IPS DF 19.7 (cell line): ENCODE measurements at places on chromosomes 2 and 18.

GRCh38 chr18:10111191-10111590 is 197.4 kb downstream of the VAPA start:
- no peak for DNase-seq

DNA sequence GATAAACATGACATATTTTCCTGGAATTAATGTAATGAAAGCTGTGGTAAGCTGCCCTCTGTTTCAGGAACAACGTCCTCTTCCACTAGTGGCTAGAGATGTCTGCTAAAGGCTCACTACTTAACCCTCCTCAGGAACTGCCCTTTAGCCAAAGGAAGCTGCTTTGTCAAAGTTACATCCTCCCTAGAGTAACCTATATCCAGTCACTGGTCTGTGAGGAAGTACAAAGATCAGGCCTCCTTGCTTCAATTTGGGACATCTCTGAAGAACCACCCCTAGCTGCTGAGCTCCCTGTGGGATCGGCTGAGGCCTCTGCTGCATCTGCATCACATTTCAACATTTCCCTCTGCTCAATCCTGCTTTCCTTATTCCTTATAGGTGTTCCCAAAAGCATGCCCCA is 107.8 kb downstream of the PRELID3A start:
- DNase-seq, result no peak

DNA sequence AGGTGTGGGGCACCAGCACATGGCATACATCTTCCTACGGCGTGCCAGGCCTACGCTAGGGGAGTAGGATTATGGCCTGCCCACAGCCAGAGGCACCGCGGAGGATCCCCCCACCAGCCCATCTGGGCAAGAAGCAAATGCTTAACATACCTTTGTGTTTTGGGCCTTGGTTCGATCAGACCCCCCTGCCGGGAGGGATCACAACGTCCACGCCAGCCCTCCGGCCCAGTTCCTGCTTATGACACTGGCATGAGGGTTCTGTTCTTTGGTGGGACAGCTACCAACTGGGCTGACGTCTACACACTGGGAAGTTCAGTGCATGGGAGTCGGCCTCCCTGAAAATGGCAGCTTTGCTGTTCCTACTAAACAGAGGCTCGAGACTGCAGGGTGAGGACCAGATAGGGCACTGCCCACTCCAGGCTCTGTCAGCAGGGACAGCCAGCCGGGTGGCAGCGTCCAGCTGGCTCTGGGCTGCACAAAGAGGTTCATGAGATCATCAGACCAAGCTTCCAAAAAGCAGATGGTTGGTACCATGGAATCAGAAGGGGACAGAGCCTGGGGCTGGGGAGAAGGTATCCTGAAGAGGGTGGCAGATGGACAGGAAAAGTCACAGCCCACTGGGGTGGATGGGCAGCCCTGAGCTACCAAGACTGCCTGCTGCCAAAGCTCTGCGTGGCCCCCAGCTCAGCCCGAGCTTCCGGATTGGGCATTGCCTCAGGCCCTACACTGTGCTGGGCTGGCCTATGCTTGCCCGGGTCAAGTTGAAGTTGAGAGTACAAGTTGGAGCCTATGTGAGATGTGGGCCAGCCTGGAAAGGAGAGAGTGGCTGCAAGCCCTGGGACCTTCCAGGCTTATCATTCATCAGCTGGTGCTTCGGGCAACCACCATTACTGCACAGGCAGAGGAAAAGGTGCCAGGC is 61.7 kb upstream of the TEX51 start:
- no peak for DNase-seq

DNA sequence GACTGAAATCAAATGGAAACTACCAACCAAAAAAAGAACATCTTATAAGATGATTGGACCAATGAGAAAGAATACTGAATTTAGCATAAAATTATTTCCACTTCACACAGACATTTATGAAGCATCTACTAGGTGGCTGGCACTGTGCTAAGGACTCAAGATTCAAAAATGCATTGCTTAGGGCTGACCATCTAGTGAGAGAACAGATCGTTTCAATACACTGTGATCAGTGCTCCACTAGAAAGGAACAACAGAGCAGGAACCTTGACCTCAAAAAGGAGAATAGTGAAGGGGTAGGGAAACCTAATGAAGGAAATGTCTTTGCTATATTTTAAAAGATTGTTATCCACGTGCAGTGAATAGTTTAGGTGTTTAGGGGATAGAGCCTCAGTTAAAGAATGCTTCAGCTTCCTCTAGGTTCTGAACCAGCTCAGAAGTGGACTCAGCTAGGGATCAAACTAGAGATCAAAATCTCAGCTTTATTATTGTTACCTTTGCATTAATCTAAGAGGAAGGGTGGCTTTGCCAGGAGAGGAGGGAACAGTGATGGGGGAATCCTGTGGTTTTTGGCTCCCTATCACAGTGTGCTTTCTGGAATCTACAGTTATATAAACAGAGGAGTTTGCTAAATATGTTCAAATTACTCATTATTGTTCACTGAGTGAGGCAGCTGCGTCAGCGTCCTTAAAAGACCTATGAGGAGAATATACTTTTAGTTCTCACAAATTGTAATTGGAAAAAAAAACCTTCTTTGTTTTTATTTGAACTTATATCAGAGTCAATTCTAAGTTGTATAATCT is 16.2 kb upstream of the BBS5 start:
- no peak for DNase-seq

- no peak for DNase-seq
These were observed 20.4 kb upstream of the IMPA2 start for GRCh38 chr18:11960743-11961380.

DNA sequence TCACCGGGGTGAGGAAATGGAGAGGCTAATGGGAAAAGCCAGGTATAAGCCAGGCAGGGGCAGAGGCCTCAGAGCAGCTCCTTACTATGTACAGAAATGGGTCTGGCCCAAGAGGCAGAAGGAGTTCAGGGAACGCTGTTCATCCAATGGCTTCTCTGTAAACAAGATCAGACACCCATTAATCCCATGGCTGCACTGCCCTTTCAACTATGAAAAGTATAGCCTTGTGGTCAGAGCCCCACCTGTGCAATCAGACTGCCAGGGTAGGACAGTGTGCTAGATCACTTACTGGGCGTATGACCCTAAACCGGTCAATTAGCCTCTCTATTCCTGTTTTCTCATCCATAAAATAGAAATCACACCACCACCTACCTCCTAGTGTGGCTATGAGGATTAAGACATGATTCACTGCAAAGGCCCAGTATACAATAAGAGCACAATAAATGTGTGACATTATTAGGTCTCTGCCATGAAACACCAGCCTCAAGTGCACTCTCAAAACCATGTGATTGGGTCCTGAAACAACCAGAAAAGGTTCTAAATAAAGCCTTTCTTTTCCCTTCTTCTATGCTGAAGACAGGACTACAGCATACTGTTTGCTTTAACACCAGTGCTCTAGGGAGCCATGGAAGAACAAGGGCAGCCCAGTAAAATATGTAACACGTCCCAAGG is 4.4 kb downstream of the ANKRD44 start:
- no peak for DNase-seq

- DNase-seq, result no peak
These were observed 40.0 kb upstream of the BMP10 start for GRCh38 chr2:68911246-68911645.

GRCh38 chr2:161166538-161167409 is 6.5 kb downstream of the TANK start:
- no peak for DNase-seq

DNA sequence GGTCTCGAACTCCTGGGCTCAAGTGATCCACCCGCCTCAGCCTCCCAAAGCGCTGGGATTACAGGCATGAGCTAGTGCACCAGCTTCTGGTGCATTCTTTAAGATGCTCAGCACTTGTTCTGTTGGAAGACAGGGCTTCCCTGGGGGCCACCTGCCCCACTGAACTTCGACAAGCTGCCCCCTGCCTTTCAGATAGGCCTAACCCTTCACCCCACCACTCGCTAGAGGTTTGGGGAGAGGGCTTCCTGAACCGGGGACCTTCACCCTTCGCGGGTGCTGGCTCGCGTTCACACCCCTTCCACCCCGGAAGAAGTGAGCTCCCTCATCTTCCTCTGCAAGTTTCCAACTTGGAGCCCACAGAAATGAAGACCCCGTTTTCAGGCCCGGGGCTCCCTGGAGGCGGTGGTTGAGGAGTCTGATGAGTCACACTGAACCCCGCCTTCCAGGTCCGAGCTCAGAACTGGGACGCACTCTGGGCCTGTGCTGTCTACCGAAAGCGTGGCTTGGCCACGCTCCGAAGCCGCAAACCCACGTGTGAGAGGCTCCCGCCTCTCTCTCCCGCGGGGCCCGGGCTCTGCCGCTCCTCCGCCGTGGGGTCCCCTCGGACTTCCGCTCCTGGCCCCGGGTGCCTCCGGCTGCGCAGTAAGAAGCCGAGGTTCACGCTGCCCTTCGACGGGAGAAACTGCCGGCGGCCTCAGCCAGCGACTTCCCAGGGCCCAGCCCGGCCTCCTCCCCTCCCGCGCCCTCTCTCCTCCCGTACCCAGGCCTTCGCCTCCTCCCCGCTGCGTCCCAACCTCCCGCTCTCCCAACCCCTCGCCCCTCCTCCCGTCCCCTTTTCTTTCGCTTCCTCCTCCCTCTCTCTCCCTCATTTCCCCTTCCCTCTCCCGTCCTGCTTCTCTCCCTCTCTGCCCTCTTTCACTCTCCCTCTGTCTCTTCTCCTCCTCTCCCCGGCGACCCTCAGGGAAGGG is 47.5 kb upstream of the SP3 start:
- no peak for DNase-seq

- DNase-seq, result no peak
These were observed 49.3 kb downstream of the DNMT3A start for GRCh38 chr2:25292408-25292807.

- DNase-seq, result no peak
These were observed 184.2 kb downstream of the RND3 start for GRCh38 chr2:150303281-150303680.

DNA sequence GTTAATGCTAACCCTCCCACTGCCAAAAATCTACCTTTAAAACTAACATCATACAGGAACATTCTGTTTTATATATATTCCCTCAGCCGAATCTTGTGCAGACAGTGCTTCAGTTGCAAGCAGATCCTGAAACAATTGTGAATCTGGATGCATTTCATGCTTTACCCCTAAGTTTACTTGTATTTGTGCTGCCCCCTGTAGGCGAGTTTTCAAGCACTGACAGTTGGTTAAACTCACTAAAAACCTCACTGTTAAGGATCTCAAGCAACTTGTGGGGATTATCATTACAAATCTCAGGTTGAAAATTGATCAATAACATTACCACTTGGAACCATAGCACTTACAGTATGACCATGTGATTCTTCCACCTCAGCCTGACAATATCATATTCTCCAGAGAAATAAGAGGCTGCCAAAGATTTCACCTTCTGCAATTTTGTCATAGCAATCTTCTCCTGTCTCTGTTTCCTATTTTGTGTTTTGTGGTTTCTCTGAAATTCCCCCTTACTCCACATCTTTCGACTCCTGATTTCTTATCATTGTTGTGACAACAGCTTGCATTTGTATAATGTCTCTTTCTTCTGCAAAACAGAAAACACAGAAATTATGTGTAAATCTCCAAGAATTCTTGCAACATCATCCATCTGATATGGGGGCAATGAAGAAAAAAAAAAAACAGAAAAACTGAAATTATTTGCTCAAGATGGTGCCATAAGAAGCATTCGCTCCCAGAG is 354.6 kb upstream of the SETBP1 start:
- DNase-seq, result peak; percentile 28

GRCh38 chr2:151472966-151473365 is 63.3 kb downstream of the RIF1 start:
- DNase-seq, result no peak

- no peak for DNase-seq
These were observed 41.6 kb downstream of the ANKRD44 start for GRCh38 chr2:197268786-197269584.

GRCh38 chr2:49306925-49307324 is 152.6 kb upstream of the FSHR start:
- DNase-seq, result no peak
